ENCODE measurements at places on chromosomes 7 and 10.

DNA sequence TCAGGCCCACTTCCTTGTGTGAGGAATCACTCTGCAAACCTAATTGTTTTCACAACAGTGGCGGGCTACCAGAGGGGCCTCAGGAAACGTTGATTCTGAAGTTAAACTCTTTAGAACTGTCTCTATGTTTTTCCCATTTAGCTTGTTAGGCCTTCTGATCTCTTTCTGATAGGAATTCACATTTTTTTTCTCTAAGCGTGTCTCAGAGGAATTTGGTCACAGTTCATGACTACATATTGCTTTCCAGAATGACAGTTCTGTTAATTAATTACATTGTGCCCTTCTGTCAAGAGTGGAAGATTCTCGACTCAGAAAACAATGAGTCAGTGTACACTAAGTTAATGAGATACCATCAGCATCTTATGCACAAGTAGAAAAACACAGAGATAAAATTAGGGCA lies 469.2 kb upstream of the C7orf33 start:
- no peak for DNase-seq

DNA sequence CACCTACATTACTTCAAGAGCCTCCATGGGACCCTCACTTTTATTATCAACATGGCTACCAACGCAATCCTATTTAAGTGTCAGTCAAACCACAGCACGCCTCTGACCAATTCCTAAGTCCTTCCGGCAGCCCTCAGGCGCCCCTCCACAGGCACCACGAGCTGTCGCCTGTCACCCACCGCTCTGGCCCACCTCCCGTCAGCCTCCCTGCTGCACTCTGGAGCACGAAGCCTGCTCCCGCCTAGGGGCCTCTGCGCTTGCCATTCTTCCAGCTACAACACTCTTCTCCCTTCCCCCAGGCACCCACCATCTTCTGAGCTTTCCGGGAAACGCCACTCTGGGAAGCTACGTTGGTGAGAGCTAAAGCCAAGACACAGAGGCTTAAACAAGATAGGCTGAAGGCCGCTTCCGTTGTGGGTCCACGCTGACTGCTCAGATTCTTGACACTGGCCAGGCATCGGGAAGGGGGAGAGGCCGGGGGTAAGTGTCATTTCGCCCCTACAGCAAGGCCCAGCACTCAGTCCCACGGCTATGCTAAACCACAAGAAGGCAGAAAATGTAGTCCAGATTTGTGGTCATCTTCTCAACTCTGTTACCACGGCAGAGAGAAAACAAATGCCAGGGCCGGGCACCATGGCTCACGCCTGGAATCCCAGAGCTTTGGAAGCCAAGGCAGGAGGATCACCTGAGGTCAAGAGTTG lies 56.7 kb downstream of the GNA12 start:
- DNase-seq, result no peak

DNA sequence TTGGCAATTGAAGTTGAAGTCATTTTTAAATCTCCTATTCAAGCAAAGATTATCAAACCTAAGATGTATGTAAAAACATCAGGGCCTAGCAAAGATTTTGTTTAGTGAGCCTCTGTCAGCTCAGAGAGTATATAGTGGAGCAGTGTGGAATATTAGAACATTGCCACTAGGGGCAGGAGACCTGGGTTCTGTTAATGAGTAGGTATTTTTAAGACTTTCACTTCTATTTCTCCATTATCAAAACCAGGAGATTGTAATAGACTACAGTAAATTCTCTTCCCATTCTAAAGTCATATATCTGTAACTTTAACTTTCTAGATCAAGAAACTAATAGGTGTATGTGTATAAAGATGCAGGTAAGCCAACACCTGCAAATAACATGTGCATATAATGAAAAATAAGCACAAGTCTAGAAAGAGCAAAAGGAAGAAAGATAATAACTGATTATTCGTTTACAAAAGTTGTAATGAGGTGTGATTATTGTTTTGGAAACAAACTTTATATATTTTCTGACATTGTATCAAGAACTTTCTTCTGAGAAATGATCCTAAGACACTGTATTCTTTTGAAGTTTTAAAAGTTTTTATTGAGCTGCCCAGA lies 64.4 kb downstream of the KCND2 start:
- DNase-seq, result no peak

DNA sequence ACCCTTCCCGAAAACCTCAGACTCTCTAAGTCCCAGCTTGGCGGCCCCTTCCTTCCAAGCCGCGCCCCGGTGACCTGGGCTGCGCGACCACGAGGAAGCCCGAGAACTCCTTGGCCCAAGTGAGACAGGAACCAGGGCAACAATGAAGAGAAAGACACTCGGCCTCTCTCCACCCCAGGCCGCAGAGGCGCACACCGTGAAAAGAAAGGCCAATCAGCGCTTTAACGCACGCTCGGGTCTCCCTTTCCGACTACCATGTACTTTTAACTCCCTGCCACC lies 166.4 kb upstream of the PPP1R3A start:
- no peak for DNase-seq

DNA sequence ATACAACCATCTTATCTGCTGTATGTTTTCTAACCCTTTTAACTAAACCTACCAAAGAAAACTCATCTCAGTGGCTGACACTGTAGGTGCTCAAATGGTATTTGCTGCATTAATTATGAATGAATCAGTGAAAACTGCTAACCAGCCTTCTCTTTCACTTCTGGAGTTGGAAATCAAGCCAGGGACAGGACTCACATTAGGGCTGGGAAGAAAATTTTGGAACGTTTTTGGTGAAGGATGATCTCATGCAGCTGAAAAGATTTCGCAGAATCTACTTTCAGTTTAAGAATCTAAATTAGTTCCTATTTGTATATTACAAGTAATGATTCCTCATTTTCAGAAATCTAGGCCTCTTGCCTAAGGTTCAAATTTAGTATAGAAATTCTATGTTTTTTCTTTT lies 12.9 kb downstream of the MTPN start:
- no peak for DNase-seq

DNA sequence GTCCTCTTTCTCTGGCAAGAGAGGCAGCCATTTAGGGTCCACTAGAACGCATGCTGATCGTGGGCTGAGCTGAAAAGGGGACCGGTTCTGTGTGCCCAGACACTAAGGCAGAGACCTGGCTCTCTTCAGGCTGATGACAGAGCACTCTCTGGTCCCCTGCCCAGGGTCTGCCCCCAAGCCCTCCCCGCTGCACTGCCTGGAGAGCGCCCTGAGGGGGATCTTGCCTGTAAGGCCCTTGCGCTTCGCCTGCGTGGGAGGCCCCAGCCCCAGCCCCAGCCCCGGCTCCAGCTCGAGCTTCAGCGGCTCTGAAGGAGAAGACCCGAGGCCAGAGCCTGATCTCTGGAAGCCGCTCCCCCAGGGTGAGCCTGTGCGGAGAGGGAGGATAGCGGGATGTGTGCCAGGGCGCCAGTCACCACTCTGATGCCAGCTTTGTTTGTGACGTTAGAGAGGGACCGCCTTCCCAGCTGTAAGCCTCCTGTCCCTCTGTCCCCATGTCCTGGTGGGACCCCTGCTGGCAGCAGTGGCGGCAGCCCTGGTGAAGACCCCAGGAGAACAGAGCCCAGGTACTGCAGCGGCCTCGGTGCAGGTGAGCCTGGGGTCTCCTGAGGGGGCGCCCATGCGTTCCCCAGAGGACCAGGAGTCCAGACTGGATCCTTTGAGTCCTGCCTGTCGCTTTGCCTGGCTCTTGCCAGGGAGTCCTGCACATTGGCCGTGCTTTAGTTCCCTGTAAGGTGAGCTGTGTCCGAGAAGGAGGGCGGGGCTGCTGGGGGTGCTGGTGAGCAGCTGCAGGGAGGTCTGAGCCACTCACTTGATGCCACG lies 43.2 kb downstream of the ZNF467 start:
- no peak for DNase-seq

DNA sequence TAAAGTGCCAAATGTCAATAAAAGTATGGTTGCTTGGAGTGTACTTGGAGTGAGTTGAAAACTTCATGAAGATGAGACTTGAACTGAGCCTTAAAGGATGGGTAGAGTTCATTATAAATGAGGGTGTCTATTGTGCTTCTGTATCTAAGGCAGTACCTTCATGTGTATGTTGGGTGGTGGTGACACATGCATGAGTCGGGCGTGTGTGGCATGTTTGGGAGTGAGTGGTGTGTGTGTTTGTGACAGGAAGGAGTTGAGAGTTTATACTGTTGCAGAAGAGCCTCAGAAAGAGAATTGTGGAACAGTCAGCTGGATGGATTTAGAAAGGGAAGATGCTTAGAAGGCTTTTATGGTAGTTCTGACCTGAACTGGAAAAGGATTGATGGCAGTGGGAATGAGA lies 6.0 kb upstream of the ZRANB1 start:
- DNase-seq, result no peak

DNA sequence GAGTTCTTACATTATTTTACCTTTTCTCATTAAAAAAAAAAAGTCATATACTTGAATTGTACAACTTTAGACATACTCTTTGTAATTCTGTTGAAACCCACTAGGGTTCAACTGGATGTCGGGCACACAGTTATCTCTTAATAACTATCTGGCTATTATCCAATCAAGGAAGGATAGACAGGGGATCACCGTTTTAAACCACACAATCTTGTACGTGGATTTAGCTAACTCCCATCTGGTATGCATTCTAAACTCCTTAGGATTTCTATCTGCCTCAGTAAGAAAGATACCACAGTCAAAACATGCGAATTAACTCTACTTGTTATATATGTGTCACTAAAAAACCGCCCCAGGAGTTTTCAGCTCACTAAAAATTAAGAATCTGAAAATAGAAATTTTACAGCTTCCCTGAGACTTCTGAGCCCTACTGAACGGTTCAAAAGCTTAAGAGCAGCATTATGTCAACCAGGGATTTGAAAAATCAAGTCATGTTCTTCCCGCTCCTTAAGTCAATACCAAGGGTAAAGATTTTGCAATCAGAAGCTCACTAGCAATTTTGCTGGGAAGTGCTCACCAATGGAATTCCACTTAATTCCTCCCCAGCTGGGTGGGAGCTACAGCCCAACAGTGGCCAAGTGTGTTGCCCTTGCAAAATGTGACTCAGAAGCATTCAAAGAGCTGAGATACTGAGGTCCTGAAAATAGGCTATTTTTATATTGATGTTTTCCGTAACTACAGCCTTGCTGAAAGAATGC lies 267.0 kb downstream of the FRMD4A start:
- DNase-seq, result no peak

DNA sequence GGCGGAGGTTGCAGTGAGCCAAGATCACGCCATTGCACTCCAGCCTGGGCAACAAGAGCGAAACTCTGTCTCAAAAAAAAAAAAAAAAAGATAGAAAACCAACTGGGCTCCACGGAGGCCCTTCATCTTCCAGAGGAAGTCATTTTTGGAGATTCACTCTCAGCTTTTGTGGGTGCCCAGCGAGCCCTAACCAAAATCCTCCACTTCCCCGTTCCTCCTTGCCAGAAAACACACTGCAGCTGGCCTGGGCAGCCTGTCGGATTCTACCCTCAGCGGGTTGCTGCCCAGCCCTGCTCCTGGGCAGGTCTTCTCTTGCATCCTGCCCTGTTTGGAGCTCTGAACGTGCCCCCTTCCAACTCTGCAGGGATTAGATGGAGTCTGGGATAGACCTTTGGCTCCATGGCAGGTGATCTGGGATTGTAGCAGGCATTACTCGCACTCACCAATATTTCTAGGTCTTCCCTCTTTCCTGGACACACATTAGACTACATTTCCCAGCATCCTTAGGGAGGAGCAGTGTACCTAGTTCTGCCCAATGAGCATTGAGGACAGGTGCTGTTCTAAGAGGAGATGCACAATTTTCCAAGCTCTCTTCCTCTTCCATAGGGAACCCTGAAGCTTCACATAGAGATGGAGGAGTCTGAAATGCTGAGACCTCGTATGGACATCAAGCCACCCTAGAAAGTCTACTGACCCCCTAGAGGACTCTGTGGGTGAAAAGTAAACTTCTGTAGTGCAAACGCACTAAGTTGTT lies 4.6 kb downstream of the GRID2IP start:
- peak; percentile 55 for DNase-seq

DNA sequence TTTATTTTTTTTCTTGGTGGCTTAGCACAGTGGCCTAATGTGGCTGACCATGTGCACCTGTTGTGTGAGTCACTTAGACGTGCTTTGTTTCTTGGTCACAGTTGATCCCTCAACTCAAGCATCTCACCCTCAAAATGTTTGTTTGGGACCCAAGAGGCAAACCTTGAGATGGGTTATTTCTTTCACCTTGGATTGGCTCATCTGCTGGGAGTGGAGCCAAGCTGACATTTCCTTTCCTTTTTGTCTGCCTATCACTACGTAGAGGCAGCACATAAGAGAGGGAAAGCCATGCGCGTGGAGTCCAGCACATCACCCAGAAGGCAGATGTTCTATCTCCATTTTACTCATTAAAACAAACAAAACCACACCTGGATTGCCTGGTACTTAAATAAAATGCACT lies 6.4 kb upstream of the PRKCQ start:
- DNase-seq, result no peak

GRCh38 chr10:5840314-5841307 lies 27.4 kb upstream of the GDI2 start:
- DNase-seq, result no peak

DNA sequence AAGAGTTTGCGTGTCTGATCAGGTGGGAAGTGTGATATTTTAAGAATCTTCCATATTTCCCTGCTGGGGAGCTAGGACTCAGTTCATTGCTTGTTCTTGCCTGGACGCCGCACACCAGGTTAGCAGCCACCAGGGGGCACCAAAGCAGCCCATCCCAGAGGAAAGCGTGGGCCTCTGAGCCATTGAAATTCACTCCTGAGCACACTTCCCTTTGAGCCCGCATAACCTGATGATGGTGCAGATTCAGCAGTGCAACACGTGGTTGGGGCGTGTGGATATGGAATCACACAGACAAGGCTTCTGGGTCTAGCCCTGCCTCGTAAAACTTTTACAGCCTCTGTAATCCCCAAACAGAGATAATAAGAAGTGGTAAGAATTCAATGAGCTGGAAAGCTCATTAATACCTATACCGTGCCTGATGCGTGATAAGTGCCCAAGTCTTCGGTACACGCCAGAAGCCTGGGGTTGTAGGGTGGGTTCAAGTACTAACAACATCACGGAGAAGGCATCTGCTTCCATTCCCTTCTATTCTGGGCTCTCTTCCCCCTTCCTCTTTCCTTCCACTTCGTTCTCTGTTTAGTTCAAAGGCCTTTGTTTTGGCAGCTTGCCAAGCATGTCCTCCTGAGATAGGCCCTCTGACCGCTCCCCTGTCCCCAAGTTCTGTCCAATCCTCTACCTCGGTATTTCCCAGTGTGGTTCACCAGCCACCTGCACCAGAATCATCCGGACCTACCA lies 130.1 kb upstream of the KMT2E start:
- peak; percentile 88 for DNase-seq

DNA sequence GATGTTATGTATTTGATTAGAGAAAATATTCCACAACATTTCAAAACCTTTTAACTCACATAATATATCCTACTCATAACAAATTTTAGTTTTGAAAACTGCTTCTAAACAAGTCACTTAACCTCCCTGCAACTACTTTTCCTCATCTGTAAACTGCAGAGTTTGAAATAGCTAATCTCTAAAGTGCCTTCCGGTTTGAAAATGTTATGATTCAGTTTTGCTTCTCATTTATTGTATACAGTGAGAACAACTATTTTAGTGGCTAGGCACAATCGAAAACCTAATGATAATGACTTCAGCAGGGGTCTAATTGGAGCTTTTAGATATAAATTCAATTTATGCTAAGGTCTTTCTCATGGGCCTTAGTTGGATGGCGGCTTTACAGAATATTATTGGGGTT lies 30.7 kb upstream of the TEX47 start:
- no peak for DNase-seq

GRCh38 chr7:17123020-17123419 lies 175.4 kb upstream of the AHR start:
- no peak for DNase-seq

Data from NCI-H526 (cell line).